Daoy (cell line): ENCODE measurements at places on chromosomes 13 and 19. TPM values are rescaled to one million over a fixed set of nuclear protein-coding genes. Genes with fewer than 3 reads are reported as not detected.

Gene NCR1
- total RNA-seq, result 0.17 and 5.4 TPM in 2 replicates

Gene RELB
- total RNA-seq, result 15.5 and 25.3 TPM in 2 replicates

Gene ZNF260
- 9.1 and 11.8 TPM in 2 replicates for total RNA-seq

Gene MED16
- total RNA-seq, result 20.4 and 25.9 TPM in 2 replicates

Gene GPR4
- total RNA-seq, result not detected in 2 replicates

Gene NANOS3
- 1.6 TPM in 1 of 2 replicates, not detected in the other for total RNA-seq

Gene ZNF726
- total RNA-seq, result 8.9 and 13.9 TPM in 2 replicates

Gene LATS2
- total RNA-seq, result 4.6 and 5.4 TPM in 2 replicates

Gene ZNF136
- 3.9 and 5.0 TPM in 2 replicates for total RNA-seq

Gene ERFL
- total RNA-seq, result not detected in 2 replicates

Gene POGLUT2
- total RNA-seq, result 5.8 and 6.6 TPM in 2 replicates

Gene ARHGEF7
- 8.8 and 12.6 TPM in 2 replicates for total RNA-seq

Gene KLK3
- total RNA-seq, result not detected in 2 replicates
